ENCODE measurements at places on chromosomes 3 and 15.

GRCh38 chr15:78006567-78007205 is 70.8 kb downstream of the TBC1D2B start:
- no peak for DNase-seq

DNA sequence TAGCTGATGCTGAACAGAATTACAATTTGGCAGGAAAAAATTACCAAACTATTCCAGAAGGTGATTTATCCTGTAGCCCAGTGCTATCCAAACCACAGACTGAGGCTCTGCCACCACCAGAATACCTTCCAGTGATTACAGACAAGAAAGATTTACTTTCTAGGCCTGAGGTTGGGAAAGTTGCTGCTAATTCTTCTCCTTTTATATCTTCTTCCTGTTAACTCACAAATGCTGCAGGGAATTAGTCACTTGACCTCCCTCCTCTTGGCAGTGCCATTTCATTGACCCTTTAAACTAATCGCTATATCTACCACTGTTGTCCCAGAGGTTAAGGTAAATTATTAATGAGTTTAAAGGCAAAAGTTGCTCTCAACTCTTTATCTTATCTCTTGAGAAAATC is 118.4 kb downstream of the CTNNB1 start:
- DNase-seq: no peak

- no peak for DNase-seq
Observed at GRCh38 chr15:66231394-66232266, 21.9 kb downstream of the MEGF11 start.

DNA sequence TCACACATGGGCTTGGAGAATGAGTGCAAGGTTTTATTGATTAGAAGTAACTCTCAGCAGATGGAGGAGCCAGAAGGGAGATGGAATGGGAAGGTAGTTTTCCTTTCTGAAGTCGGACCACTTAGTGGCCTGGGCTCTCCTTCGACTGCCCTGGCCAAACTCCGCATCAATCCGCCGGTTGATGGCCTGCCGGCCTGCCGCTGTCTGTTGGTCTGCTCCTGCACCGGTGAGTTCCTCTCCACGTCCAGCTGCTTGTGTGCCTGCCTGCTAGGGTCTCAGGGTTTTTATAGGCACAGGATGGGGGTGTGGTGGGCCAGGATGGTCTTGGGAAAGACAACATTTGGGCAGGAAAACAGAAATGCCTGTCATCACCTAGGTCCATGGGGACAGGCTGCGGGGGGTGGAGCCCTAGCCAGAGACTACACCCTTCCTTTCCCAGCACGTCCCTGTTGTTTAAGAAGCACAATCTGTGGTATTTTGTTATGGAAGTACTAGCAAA is 837.0 kb downstream of the PDCD6IP start:
- DNase-seq: peak; percentile 35

- DNase-seq: peak; percentile 95
Observed at GRCh38 chr3:141368062-141368924, at the start of gene ZBTB38. Gene ZBTB38, plus strand, starts transcription at chr3:141368504. Its CDS starts 73,885 bp downstream, at chr3:141442389.

GRCh38 chr3:21533002-21533401 is 218.0 kb downstream of the ZNF385D start:
- DNase-seq: no peak

DNA sequence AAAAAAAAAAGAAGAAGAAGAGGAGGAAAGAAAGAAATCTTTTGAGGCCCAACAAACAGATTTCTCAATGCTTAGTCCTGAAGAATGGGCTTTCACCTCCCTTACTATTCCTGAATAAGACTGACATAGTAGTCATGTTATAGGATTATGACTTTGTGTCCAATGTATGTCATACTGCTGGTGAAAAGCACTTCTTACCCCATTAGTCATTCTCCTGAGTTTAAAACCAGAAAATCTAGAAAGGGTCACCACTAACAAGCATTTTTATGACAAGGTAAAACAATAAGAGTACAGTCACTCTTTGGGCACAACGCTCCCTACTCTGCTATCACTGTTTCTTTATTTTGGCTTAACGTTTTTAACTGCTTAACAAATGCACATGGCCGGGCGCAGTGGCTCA is 88.2 kb downstream of the IGSF11 start:
- no peak for DNase-seq

GRCh38 chr3:181947606-181948005 is 235.9 kb downstream of the SOX2 start:
- no peak for DNase-seq

- DNase-seq: no peak
Observed at GRCh38 chr3:195401943-195402342, 40.9 kb downstream of the ACAP2 start.

DNA sequence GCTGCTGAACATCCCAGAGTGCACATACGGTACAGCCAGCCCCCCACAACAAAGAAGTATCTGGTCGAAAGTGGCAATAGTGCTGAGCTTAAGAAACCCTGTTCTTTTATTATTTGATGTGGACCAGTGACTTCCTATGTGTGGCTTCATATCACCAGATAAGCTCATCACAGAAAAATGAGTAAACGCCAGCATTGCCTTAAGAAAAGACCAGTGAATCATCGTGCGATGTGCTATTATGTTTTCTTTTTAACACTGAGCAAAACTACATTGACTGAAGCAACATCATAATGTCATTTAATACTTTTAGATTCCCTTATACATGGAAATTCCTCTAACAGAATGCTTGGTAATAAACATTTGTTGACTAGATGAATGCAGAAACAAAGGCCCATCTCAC is 45.2 kb upstream of the ARRDC4 start:
- no peak for DNase-seq

GRCh38 chr15:31046759-31047359 is 54.7 kb downstream of the TRPM1 start:
- no peak for DNase-seq

DNA sequence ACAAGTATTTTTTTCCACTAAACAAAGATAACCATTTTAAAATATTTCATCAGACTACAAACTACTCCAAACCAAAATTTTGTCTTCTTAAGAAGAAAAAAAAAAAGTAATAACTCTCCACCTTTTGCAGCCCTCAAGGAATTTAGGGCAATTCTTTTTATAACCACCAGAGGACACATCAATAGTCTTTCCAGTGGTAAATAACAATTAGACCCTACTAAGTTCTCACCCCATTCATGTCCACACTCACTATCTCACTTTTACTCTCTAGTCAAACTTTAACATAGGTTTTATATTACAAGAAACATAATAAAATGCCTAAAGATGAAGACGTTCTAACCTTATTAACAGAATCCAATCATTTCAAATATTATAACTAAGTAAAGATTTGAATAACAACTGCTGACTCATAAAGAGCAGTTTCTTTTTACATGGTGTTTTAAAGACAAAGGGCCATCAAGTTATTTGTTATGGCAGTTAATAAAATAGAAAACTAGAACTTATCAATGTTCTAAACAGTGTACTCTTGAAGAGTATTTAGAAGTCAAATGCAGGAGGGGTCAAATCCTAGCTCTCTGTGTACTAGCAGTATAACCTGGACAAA is 33.0 kb downstream of the CCDC39 start:
- no peak for DNase-seq

DNA sequence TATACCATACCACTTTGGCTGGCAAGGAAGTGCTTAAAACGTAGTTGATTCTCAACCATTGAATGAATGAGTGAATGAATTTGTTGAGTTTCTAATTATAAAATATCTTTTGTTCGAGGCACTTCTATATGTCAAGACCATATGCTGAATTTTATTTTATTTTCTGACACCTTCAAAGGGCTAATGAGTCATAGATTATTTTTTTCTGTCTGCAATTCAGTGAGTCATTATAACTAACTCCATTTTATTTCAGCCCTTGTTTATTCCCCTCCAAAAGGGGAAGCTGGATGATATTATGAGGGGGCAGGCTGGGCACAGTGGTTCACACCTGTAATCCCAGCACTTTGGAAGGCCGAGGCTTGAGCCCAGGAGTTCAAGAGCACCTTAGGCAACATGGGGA is 142.4 kb downstream of the P2RY1 start:
- DNase-seq: no peak

- DNase-seq: peak; percentile 67
Observed at GRCh38 chr3:74539876-74540275, 74.6 kb downstream of the CNTN3 start.

GRCh38 chr3:135581806-135582205 is 383.7 kb upstream of the PPP2R3A start:
- no peak for DNase-seq
